Activated naive CD8-positive, alpha-beta T cell treated with anti-CD3 and anti-CD28 coated beads, Interleukin-2, amount 50 U/mL, for 24 hours (primary cell): ENCODE measurements at places on chromosomes 7 and 10.

- peak; percentile 15 for DNase-seq
- H3K36me3 ChIP-seq, result peaks cover 54% of the 10 kb centered on the region
- peaks cover 22% of the 10 kb centered on the region for H3K4me1 ChIP-seq
- H3K27me3 ChIP-seq, result no peaks in the 10 kb centered on the region
- no peak overlapping the region for H3K4me3 ChIP-seq
These were observed 14.4 kb downstream of the MYO1G start for GRCh38 chr7:44964384-44964830.

- H3K4me1 ChIP-seq, result no peaks in the 10 kb centered on the region
- H3K4me3 ChIP-seq, result no peak overlapping the region
- DNase-seq, result no peak
- H3K27ac ChIP-seq, result no peak overlapping the region
- H3K27me3 ChIP-seq, result no peaks in the 10 kb centered on the region
These were observed 123.8 kb upstream of the SLC26A5 start for GRCh38 chr7:103569621-103570305.

GRCh38 chr10:126080879-126081411 is 184.6 kb downstream of the FANK1 start:
- H3K4me3 ChIP-seq, result no peak overlapping the region
- H3K4me1 ChIP-seq, result no peaks in the 10 kb centered on the region
- no peaks in the 10 kb centered on the region for H3K36me3 ChIP-seq
- peaks cover 5% of the 10 kb centered on the region for H3K27me3 ChIP-seq
- no peak for DNase-seq

GRCh38 chr7:67523713-67524112 is 527.1 kb downstream of the TYW1 start:
- no peak overlapping the region for H3K4me3 ChIP-seq
- H3K36me3 ChIP-seq, result no peaks in the 10 kb centered on the region
- H3K4me1 ChIP-seq, result no peaks in the 10 kb centered on the region
- DNase-seq, result no peak
- H3K27ac ChIP-seq, result no peak overlapping the region

GRCh38 chr10:120746001-120746777 is 105.0 kb upstream of the WDR11 start:
- peaks cover 5% of the 10 kb centered on the region for H3K4me1 ChIP-seq
- H3K4me3 ChIP-seq, result no peak overlapping the region
- peaks cover 3% of the 10 kb centered on the region for H3K27me3 ChIP-seq
- no peak overlapping the region for H3K27ac ChIP-seq
- no peaks in the 10 kb centered on the region for H3K36me3 ChIP-seq

GRCh38 chr7:68813551-68814080 is 784.7 kb upstream of the AUTS2 start:
- no peaks in the 10 kb centered on the region for H3K4me1 ChIP-seq
- H3K27me3 ChIP-seq, result no peaks in the 10 kb centered on the region
- no peak overlapping the region for H3K27ac ChIP-seq
- no peaks in the 10 kb centered on the region for H3K36me3 ChIP-seq
- DNase-seq, result no peak

GRCh38 chr10:50396491-50397311 is 145.4 kb upstream of the ASAH2 start:
- no peaks in the 10 kb centered on the region for H3K27me3 ChIP-seq
- no peak for DNase-seq
- H3K4me1 ChIP-seq, result peaks cover 47% of the 10 kb centered on the region
- H3K36me3 ChIP-seq, result peaks cover 3% of the 10 kb centered on the region
- peak overlapping the region; percentile 37 for H3K4me3 ChIP-seq

DNA sequence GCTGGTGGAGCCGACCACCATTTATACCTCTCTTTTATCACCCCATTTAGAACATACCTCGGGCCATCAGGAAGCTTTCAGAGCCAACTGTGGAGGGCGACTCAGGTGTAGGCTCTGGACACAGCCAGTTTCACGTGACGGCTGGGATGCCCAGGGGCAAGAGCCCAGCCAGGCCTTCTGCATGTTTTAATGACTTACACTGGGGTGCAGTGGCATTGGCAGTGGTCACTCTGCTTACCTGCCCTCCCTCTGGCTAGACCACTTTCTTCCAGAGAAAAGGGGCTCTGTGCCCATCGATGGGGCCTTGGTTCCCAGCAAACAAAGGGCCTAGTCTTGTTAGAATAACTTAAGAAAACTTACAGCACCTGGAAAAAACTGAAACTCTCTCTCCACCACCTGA is 50.0 kb downstream of the PNLIPRP2 start:
- no peak overlapping the region for H3K4me3 ChIP-seq
- H3K4me1 ChIP-seq, result no peaks in the 10 kb centered on the region
- H3K36me3 ChIP-seq, result no peaks in the 10 kb centered on the region
- DNase-seq, result no peak
- no peak overlapping the region for H3K27ac ChIP-seq

DNA sequence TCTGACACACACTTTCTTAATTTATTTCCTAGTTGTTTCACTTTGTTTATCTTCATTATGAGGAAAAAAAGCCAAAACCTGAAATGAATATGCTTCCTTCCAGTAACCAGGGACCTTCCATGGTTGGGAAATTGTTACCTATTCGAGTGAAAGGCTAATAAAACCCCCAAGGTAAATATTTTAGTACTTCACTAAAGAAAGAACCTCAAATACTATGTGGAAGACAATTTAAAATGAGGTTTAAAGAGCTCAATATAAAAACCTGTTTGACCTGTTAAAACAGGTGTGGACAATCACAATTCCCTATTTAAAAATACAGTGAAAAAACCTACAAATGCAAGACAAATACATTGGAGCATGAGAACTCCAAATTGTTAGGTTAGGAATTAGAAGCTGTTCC is 192.6 kb downstream of the CFTR start:
- no peak overlapping the region for H3K4me3 ChIP-seq
- peaks cover 2% of the 10 kb centered on the region for H3K27me3 ChIP-seq
- H3K27ac ChIP-seq, result no peak overlapping the region
- no peaks in the 10 kb centered on the region for H3K4me1 ChIP-seq
- DNase-seq, result no peak

DNA sequence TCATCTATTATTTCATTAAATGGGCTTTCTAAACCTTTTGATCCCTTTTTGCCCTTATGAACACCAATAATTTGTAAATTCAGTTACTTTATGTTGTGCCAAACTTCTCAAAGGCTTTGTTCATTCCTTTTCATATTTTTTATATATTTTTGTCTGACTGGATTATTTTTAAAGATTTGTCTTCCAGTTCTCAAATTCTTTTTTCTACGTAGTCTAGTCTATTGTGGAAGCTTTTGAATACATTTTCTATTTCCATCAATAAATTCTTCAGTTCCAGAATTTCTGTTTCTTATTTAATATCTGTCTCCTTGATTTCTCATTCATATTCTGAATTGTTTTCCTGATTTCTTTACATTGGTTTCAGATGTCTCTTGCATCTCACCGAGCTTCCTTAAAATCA is 108.2 kb downstream of the CTNNA3 start:
- no peak overlapping the region for H3K27ac ChIP-seq
- DNase-seq, result no peak
- H3K27me3 ChIP-seq, result peaks cover 1% of the 10 kb centered on the region
- H3K4me1 ChIP-seq, result no peaks in the 10 kb centered on the region
